ENCODE measurements at places on chromosomes 11 and 22. TPM values are rescaled to one million over a fixed set of nuclear protein-coding genes. Genes with fewer than 3 reads are reported as not detected.

Gene OR6T1
- total RNA-seq, result not detected

Gene INS
- total RNA-seq, result not detected

Gene GAB4
- total RNA-seq, result not detected

Gene CCDC34
- 14.5 TPM for total RNA-seq

Gene PKDREJ
- total RNA-seq, result not detected

Gene NAA40
- total RNA-seq, result 10.8 TPM

Gene CHRM1
- total RNA-seq, result not detected

Gene MEI1
- total RNA-seq, result not detected

Gene DEFB131B
- total RNA-seq, result not detected

Gene ZFTA
- total RNA-seq, result 8.0 TPM

Gene C11orf97
- total RNA-seq, result not detected

Gene RIBC2
- 5.5 TPM for total RNA-seq

Gene GSTT2
- total RNA-seq, result 0.84 TPM

Gene GPHA2
- not detected for total RNA-seq

Gene MISFA
- 0.60 TPM for total RNA-seq

Gene MUC15
- 21.5 TPM for total RNA-seq

Gene SPDYC
- not detected for total RNA-seq

Gene TRIM49
- total RNA-seq, result not detected

Gene PTPRCAP
- total RNA-seq, result 0.39 TPM

Gene ENTHD1
- total RNA-seq, result not detected

Gene HEPN1
- not detected for total RNA-seq

Gene MS4A8
- not detected for total RNA-seq

Gene TBC1D10A
- total RNA-seq, result 18.5 TPM

Gene MMP10
- total RNA-seq, result 0.24 TPM

Gene CALCA
- total RNA-seq, result not detected

Gene MRGPRX4
- not detected for total RNA-seq

Gene MYBPC3
- total RNA-seq, result not detected

Gene THY1
- total RNA-seq, result 949 TPM

Gene TMEM80
- 15.6 TPM for total RNA-seq

Gene C22orf15
- total RNA-seq, result not detected

Gene OR8U1
- not detected for total RNA-seq

Gene INCENP
- total RNA-seq, result 105 TPM

Gene SCGB2A2
- not detected for total RNA-seq

Gene SOX6
- 0.49 TPM for total RNA-seq

Gene CARD10
- 3.5 TPM for total RNA-seq

Gene HNRNPUL2
- total RNA-seq, result 10.2 TPM

Gene OTOG
- not detected for total RNA-seq

Gene ASPHD2
- 1.4 TPM for total RNA-seq

Gene EFCAB6
- total RNA-seq, result 0.39 TPM

Measured in RPMI7951 (cell line).